ENCODE measurements at places on chromosomes 6 and 20.

GRCh38 chr6:20861481-20861880 is 327.2 kb downstream of the CDKAL1 start:
- DNase-seq = no peak

DNA sequence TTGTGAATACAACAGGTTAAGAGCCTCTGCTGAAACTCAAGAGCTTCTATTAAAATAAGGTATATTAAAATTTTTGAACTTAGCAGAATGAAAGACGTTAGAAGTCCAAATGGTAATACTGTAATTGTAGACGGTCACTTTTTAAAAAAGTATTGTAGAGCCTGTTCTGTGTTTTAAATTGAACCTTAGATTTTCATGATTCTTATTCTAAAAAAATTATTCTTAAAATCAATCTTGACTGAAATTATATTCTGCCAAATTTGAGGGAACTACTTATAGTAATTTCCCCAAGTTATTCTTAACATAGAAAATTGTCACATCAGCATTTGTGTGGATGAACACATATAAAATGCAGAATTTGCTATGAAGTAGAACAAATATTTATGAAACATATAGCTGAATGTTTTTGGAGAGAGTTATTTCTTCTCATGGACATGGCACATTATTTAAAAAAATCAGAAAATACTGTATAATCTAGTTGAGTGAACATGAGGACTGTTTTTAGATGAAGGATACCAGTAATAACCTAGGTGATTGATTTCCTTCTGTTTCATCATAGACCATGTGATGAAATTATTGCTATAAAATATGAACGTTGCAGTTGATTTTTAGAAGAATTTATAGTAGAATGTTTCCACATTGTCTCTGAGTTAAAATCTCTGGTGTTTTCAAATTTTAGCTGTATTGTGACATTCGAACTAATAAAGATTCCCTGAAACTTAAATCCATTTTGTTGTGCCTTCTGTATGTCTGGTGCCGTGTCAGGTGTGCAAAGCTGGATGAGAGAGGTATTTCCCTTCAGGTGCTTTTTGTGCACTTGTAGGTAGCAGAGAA is 2.8 kb downstream of the TBPL1 start:
- DNase-seq = no peak

- DNase-seq = no peak
Observed at GRCh38 chr6:44558024-44558831, 170.7 kb downstream of the CDC5L start.

DNA sequence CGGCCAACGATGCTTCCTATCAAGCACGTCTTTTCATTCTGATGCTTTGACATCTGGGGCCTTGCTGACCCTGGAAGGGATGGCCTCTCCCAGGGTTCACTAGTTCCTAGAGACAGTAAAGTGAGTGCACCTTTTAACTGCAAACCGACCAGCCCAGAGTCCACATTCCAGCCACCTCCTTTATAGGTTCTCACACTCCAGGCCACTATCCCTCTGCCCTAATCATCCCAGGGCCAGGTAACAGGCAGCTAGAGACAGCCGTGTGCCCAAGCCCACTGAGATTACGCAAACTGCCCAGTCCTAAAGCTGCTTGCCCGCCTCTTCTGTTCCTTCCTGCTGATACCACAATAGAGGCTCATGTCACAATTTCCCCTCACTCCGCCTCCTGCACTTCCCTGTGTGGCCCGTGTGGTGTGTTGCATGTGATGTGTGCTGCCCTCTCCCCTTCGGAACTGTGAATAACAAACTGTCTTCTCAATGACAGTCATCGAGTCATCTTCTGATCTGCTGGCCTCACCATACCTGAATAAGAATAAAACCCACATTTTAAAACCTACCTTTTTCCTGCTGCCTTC is 123.7 kb upstream of the EXOC2 start:
- no peak for DNase-seq

- no peak for DNase-seq
Observed at GRCh38 chr6:145875496-145876211, 61.1 kb upstream of the FBXO30 start.

DNA sequence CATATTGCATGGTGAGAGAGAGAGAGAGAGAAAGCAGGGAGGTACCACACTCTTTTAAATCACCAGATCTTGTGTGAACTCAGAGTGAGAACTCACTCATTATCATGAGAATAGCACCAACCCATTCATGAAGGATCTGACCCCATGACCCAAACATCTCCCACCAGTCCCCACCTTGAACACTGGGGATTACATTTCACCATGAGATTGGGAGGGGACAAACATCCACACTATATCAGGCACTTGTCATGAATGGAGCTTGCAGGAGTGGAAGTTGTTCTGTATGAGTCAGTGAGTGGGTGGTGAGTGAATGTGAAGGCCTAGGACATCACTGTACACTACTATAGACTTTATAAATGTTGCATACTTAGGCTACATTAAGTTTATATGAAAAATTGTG is 47.7 kb upstream of the RNF182 start:
- no peak for DNase-seq

DNA sequence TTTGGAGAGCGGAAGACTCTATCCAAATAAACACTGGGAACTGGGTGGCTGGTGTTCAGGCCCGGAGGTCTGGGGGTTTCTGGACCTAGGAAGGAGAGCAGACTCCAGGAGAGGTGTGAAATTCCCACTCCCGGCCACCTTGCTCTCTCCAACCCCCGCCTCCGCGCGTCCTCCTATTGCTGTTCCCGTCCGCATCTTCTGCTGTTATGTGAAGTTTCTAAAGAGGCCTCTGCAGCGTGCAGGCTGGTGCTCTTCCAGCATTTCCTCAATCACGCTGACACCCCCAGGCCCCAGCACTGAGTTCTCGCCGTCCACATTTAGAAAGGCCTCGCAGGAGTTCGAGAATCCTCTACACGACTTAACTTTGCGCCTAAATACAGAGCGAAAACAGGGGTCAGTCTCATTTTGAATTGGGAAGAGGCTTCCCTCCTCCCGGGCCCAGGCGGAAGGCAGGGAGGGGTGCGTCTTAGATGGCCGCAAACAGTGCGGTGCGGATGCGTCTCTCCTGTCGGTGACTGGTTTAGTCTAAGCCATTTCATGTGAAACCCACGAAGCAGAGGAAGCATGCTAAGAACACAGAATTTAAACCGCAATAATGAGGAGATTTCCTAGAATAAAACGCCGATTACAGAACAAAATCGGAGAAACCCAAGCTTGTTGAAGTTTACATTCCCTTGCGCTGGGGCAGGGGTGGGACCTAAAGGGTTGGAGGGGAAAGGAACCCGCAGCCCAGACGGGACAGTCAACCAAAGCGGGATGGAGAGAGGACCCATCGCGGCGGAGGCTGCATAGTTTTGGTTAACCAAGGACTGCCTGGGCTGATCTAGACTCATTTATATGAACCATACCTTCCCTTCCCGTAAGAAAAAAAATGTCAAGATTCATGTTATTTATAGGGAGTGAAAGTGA is 4.0 kb upstream of the FOXF2 start:
- no peak for DNase-seq

Measured in T follicular helper cell (primary cell).